Stimulated activated CD8-positive, alpha-beta memory T cell treated with anti-CD3 and anti-CD28 coated beads, Interleukin-7, amount 100 ng/mL, for 48 hours (primary cell): ENCODE measurements at places on chromosomes 11 and 22.

- no peak for DNase-seq
These were observed 11.3 kb upstream of the NLRP6 start for GRCh38 chr11:266676-267439.

DNA sequence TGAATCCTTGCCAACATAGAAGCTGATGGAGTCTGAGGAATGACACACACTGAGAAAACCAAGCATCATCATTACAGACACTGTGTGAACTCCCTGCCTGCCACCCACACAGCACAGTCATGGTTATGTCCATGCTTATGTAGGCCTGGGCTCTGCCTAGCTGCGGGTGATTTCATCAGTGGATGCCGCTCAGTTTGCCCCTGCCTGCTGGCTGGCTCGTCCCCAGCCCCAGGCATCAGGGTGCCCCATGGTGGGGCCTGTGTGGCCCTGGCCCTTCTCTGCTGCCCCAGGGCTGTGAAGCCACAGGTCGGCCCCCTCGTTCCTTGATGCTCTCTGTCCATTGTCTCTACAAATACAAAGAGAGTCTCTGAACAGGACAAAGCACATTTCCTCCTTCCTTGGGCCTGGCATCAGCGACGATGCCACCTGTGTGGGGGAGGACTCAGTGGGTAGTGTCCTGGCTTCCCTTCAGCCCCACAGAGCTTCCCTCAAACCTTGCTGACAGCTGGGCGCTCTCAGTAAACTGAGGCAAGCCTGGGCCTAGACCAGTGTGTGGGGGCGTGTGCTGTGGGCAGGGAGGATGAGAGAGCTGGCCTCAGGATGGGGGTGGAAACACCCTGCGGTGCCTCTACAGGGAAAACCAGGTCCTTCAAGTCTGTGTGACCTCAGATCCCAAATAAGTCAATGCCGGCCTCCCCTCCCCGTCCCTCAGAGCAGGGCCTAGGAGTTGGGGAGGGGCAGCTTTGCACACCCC is 20.0 kb upstream of the TUB start:
- no peak for DNase-seq

DNA sequence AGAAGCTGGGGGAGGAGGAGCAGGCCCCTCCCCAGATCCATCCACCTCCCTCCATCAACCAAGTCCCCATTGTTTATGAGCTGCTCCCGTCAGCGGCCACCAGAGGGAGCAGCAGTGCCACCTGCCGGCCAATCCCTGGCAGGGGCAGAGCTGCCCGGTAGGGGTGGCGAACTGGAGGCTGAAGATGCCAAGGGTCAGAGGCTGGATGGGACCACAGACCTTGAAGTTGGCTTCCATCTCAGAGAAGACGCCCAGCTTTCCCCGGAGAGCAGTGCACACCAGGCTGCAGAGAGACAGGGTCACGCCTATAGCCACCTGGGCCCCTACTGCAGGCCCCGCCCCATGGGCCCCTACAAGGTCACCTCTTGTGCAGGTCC is 3.6 kb downstream of the FIBP start:
- no peak for DNase-seq

- DNase-seq = no peak
These were observed 170.7 kb downstream of the GRIK4 start for GRCh38 chr11:120682332-120682649.

DNA sequence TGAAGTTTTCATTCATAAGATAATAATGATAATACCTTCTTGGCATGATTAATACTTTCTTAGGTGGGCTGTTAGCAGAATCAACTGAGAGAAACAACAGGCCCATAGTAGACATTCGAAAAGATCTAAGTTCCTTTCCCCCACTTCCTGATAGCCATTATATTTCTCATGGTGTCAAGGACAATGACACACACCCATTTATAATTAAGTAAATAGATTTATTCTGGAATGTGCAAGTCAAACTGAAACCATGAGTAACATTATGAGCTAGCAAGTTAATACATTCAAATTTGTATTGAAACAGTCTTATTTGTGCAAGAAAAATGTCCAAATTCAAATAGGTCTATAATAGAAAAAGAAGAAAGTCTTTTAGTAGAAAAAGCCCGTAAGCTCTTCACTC is 301.1 kb downstream of the GUCY1A2 start:
- DNase-seq = no peak

DNA sequence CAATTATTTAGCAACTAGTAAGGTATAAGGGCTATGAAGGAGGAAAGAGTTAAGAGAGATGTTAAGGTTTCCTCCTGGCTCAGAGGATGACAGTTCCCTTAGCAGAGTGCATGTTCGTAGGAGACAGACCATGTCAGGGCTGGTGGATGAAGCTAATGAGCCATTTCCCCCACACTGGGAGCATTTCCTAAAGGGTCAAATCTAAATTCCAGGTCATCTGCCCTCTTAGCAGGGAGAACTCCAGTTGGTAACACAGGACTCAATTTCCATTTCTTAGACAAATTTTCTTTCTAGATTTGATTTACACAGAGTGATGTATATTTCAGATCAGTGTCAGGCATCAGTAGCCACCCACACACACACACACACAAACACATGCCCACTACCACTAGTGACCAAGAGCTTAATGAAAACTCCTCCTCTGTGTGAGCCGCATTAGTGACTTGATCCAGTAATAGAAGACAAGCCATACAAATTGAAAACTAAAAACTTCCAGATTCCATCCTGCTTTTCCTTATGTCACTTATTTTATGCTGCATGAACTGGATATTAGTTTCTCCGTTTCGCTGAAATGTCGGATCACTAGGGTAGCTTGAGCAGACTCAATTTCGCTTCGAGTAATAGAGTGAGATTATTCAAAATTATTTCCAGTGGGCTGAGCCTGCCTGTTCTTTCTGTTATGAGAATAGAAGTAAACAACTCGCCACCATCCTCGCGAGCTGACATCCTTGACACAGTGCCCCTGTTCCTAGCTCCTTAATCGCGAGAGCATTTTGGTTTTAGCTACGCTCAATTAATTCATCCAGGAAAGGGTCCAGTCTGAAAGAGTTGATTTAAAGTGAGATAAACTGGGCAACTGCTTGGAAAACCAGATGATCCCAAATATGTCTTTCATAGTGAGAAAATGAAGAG is 582.6 kb downstream of the SOX6 start:
- DNase-seq = no peak

DNA sequence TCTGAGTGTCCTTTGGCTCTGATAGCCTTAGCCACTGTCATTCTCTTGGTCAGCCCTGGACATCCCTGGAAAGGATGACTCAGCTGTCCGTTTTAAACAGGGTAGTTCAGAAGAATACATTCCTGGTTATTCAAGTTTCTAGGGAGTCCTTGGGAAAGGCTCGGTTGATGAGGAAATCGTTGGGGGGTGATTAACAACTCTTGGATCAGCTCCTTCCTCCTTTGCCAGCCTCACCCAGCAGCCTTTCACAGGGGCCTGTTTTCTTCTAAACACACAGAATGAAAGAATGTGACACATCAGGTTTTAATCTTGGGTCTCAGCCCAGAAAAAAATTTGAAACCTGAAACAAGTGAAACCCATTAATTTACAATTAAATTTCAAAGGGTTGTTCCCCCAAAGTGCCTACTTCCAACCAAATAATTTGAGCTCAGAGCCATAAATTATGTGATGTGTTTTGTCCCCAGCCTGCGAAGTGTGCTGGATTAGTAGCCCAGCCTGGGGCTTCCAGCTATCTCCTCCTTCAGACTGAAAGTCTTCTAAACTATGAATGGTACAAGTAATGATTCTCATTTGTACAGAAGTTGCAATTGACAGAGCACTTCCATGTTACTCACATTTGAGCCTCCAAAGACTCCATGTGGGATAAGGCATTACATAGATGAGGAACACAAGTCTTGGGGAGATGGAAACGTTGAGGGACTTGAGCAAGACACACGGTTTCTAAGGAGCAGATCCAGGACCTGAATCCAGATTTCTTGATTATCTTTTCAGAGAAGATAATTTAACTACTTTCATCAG is 19.3 kb upstream of the MRGPRX2 start:
- no peak for DNase-seq

GRCh38 chr11:35419184-35419829 is at the start of gene SLC1A2:
Gene SLC1A2, minus strand, starts transcription at chr11:35419558. Its CDS starts 592 bp downstream, at chr11:35418966.
- no peak for DNase-seq

GRCh38 chr11:13786688-13787087 is 118.2 kb downstream of the FAR1 start:
- no peak for DNase-seq

DNA sequence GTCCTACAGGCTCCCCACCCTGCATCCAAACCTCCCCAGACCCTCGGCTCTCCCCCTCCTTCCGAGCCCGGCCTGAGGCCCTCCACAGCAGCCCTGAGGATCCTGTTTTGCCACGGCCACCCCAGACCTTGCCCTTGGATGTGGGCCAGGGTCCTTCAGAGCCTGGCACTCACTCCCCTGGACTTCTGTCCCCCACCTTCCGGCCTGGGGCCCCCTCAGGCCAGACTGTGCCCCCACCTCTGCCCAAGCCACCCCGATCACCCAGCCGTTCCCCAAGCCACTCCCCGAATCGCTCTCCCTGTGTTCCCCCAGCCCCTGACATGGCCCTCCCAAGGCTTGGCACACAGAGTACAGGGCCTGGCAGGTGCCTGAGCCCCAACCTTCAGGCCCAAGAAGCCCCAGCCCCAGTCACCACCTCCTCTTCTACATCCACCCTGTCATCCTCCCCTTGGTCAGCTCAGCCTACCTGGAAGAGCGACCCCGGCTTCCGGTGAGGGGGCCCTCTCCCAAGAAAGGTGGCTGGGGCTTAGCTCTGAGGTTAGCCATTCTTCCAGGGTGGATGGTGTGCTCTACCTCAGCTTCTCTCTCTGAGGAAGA is 2.9 kb downstream of the INPP5J start:
- no peak for DNase-seq

DNA sequence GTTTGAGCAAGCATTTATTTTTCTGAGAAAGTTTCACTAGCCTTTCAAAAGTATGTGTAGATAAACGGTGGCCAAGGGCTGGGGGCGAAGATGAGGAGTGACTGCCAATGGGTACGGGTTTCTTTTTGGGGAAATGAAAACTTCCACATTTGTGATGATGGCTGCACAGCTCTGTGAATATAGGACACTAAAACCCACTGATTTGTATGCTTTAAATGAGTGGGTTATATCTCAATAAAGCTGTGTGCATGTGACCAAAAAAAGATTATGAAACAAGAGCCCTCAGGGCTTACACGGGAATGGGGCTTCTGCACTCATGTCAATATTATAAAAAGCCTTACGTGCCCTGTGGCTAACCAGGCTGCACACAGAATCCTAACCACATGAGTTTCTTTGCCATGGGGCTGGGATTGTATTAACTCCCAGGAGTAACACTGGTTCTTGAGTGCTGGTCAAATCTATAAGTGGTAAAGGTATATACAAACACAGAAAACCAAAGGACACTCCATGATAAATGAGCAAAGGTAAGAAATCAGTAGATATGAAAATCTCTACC is 31.3 kb downstream of the ABCC8 start:
- no peak for DNase-seq

DNA sequence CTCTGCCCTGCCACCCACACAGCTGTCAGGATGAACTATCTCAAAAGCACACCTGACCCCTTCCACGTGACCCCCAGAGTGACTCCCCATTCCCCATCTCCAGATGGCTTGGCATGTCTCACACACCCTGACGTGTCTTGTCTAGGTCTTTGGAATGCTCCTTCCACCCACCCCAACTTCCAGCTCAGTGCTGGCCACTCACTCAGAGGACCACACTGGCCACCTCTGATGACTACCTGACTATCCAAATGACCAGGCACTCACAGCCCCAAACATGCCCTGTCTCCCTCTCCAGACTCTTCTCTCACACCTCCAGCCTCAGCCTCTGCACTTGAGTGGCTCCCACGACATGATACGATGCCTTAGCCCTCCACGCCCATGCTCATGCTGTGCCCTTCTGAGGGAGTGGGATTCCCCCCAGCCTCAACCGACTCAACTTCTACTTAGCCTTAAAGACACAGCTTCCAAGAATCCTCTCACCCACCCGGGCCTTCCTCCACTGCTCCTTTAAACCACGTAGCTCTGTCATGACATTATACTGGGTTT is 259.4 kb downstream of the BUD13 start:
- DNase-seq = no peak

- DNase-seq = no peak
These were observed 7.8 kb downstream of the EMID1 start for GRCh38 chr22:29213493-29213892.

DNA sequence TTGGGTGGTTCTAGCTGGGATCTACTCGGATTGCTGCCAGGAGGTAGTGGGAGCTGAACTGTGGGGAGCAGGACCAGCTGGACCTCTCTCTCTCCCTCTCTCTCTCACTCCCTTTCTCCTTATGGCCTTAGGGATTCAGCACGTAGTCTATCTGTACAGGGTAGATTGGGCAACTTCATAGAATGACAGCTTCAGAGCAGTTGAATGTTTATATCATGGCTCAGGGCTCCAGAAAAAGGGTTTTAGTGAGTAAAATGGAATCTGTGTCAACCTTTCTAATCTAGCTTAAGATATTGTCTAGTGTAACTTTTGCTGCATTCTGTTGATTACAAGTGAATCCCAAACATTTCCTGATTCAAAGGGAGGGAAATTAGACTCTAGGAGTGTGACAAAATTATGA is 127.7 kb upstream of the PDGFD start:
- DNase-seq = no peak

DNA sequence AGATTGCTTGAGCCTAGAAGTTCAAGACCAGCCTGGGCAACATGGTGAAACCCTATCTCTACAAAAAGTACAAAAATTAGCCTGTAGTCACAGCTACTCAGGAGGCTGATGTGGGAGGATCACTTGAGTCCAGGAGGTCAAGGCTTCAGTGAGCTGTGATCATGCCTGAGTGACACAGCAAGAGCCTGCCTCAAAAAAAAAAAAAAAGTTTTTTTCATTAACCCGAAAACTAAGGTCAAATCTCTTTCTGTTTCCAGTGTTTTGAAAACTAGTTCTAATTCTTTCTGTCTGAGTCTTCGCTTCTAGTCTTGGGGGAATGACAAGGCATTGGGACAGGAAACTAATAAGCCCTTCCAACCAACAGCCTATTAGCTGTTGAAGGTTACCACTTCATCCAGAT is 57.6 kb downstream of the LIF start:
- no peak for DNase-seq

GRCh38 chr11:46521961-46522681 is 71.7 kb downstream of the AMBRA1 start:
- no peak for DNase-seq
